Adrenal gland (tissue), 19 donors: ENCODE measurements at places on chromosomes 13 and 19. TPM values are rescaled to one million over a fixed set of nuclear protein-coding genes. Genes with fewer than 3 reads are reported as not detected.

GRCh38 chr19:41784743-41785142 lies 11.6 kb upstream of the CEACAM3 start:
- no peak for DNase-seq

- DNase-seq, result no peak
Observed at GRCh38 chr13:91381371-91381770, 17.1 kb upstream of the GPC5 start.

DNA sequence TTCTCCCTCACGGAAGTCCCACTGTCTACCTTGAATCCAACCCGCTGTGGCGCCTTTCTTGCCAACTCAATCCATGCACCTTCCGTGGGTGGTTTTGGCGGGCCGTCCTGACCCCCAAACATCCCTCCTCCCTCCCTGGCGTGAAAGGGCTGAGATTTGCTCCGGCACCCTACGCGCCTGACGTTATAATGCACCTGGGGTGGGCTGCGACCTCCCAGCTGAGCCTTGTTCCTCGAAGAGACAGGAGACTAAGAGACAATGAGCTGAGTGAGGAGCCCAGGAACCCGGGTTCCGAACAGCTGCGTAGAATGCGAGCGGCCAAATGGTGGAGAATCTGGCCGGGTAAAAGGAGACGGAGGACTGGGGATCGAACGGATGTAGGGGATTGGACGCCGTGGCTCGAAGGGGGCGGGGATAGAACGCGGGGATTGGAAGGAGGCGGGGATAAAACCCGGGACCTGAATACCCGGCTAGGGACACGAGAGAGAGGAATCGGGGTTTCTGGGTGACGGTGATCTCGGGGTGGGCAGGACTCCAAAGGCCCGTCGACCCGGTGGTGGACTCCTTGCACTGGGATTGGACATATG lies at the start of gene CPT1C:
TSS of gene CPT1C (plus strand) at position 461 of the 587 bp plus-strand sequence. CDS start 1,137 bp downstream, outside the sequence.
- DNase-seq, result peak; percentile 83

Gene CGB5
- total RNA-seq, result not detected

Gene ELF1
- total RNA-seq, result 27.6 TPM

- DNase-seq, result no peak
Observed at GRCh38 chr19:5952193-5953029, 25.5 kb downstream of the RANBP3 start.
